ENCODE measurements at places on chromosomes 5 and 9.
A peak's percentile ranks its signal among the peaks of the same experiment; 100 is the strongest.

- no peak for DNase-seq
Measured at GRCh38 chr5:126801992-126802294, 25.0 kb downstream of the LMNB1 start.

GRCh38 chr9:126528111-126528510 is 85.6 kb upstream of the LMX1B start:
- DNase-seq: no peak

DNA sequence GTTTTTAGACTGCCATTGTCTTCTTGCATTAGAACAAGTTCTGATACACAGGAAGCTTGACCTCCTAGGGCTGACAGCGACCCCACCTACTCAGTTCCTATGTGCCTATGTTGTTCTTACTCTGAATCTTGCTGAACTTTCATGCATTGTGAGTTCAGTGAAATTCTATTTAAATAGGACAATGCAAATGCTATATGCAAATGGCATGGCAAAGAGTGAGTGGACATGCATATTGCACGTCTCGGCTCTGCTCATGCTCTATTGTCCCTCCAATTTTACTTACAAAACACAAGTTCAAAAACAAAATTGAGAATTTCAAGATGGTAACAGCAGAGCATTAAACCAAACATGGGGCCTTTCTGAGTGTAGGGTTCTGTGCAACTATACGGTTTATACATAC is 5.3 kb upstream of the DCP2 start:
- no peak for DNase-seq

DNA sequence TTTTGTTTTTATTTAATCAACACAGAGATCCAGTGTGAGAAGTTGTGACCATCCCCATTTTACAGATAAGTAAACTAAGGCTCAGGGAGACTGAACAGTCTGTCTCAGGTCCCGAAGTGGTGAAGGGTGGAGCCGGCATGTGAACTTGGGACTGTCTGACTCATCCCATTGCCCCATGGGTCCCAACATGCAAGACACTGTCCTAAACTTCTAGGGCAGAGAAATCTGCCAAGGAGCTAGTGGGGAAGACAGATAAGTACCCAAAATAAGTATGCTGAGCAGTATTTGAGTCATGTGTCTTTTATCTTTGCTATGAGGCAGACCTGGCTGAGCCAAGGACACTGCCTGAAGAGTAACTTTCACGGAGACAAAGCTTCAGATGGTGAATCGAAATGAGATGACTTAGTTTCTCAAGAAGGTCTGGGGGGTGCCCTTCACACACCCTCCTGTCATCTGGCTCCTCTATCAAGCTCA is 64.3 kb upstream of the SLC25A51 start:
- DNase-seq: no peak

GRCh38 chr9:7901621-7902020 is 102.0 kb upstream of the DMAC1 start:
- DNase-seq: no peak

- no peak for DNase-seq
Measured at GRCh38 chr5:66561256-66561990, 34.8 kb upstream of the MAST4 start.

- DNase-seq: no peak
Measured at GRCh38 chr9:6910497-6910896, 152.7 kb downstream of the KDM4C start.

DNA sequence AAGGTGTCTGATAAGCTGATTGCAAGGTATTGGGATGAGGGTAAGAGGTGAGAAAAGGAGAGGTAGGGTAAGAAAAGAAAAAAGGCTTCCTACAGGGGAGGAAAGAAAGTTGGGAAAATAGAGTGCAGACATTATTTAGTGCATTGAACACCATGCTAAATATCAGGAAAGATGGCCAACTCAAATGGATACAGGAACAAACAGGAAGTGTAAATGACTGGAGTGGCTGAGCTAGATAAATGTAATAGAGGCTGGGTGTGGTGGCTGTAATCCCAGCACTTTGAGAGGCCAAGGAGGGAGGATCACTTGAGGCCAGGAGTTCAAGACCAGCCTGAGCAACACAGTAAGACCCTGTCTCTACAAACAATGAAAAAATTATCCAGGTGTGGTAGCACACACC is 32.2 kb downstream of the OTP start:
- DNase-seq: no peak

GRCh38 chr5:138925090-138925635 is 50.0 kb upstream of the LRRTM2 start:
- DNase-seq: no peak

DNA sequence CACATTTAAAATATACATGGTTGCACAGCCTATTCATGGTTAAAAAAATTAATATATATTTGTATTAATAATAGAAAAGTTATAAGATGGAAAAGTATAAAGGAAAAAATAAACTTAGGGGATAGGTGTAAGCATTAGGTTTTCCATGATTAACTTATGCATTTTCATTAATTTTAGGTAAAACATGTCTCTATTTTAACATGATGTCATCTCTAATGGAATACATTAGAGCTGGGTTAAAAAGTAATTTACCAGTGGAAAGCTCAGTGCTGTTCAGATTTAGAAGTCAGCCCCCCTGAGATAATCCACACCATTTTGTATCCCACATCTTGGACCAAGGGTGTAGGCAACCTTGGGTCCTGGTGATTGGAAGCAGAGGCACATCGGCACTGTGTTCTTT is 49.7 kb downstream of the SNX24 start:
- no peak for DNase-seq

DNA sequence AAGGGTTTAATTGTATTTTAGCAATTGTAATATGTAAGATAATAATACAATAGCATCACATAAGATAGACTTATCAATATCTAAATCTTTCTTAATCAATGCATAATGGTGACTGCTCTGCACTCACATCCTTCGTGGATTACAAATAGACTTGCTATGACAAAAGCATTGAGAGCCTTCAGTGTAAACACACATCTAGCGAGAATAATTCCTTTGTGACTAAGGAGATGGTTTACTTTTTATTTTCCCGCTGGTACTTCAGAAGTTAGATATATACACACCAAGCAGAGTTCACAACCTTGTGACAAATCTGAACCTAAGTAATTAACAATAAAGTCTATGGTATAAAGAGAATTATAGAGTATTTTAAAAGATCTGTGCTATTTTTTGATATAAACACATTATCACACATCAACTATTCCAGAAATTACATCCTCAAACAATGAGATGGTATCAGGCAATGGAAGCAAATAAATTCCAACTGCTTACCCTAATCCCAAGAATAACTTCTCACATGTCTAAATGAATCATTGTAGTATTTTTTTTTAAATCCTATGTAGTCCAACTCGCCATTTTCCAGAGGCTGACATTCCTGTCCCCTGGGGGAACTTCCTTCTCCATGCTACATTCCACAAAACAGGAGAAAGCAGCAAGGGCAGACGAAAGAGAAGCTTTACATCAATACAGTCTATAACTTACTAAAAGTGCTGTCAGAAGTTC is 51.2 kb downstream of the MAPKAP1 start:
- DNase-seq: no peak

DNA sequence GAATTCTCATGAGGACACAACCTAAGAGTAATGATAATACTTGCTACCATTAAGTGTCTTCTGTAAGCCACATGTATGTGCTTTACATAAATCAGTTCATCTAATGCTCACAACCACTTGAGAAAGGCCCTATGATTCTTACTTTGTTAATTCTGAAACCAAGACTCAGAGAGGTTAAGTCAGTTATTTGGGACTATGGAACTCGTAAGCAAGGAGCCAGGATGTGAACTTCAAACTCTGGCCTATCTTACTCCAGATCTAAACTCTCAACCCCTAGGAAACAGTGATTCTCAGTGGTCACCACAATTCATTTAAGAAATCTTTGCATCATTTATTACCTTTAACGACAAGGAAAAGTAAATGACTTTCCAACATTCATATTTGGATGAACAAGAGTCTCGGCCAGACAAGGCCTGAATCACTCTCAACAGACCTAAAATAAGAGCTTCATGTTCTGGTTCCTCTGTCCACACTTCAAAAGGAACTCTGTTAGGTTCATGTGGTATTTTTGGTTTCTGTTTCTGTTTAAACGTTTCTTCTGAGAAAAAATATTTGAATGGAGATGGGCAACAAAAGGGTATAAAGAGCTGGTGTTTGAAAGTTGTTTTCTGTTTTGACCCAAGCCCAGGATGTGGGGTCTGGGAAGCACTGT is 104.8 kb downstream of the LPAR1 start:
- no peak for DNase-seq

DNA sequence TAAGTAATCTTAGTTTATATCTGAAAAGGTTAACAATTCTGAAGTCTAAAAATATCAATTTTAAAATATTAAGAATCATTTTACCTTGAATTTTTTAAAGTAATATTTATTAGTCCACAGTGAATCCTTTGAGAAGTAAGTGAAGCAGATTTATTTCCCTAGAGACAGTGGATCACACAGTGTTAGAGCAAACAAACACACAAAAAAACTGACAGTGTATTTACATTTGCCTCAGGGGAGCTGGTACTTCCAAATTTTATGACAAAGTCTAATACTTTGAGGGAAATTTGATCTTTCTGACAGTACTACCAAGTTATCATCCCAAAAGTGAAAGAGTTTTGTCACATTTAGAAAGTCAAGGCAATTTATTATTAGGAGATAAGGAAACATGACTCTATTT is 1750.6 kb upstream of the CDH9 start:
- DNase-seq: no peak

DNA sequence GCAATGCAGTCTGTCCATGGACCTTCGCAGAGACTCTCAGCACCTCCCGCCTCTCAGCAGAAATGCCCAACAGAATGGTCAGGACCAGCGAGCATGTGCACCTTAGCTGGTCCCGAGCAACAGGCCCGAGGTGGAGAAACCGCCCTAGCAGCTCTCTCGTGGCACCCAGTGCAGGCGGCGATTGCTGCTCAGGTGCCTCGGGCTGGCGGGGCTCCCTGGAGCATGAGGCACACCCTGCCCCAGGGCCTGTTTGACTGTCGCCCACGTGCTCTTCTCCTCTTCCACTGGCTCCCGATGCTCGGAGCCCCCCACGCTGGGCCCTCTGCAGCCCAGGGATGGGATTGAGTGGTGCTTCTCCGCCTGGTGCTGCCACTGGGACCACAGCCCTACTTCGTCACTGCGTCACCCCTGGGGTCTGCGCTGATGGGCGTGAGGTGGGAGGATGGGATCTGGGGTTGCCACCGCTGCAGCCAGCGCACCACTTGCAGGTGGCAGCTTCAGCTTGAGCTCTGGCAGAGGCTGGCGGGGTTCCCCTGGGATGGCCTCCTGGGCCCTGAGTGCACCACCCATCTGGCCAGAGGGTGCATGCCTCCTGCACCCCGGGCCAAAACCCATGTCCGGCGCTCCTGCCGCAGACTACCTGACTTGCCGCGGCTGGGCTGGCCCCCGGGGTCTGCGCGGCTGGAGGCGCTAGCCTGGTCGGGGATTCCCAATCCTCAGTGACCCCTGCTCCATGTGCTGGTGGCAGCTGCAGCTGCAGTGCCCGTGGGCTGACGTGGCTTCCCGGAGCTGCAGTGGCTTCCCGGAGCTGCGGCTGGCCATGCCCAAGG is 244.2 kb downstream of the FOXD4L6 start:
- DNase-seq: no peak

GRCh38 chr9:17810728-17811571 is 232.1 kb downstream of the SH3GL2 start:
- DNase-seq: peak; percentile 59

GRCh38 chr5:148798786-148799185 is 27.6 kb upstream of the ADRB2 start:
- no peak for DNase-seq

GRCh38 chr5:159680095-159680494 is 236.2 kb upstream of the ADRA1B start:
- no peak for DNase-seq

GRCh38 chr9:806285-807156 is 35.0 kb upstream of the DMRT1 start:
- peak; percentile 48 for DNase-seq

- DNase-seq: no peak
Measured at GRCh38 chr5:43232943-43233833, 41.2 kb downstream of the NIM1K start.

DNA sequence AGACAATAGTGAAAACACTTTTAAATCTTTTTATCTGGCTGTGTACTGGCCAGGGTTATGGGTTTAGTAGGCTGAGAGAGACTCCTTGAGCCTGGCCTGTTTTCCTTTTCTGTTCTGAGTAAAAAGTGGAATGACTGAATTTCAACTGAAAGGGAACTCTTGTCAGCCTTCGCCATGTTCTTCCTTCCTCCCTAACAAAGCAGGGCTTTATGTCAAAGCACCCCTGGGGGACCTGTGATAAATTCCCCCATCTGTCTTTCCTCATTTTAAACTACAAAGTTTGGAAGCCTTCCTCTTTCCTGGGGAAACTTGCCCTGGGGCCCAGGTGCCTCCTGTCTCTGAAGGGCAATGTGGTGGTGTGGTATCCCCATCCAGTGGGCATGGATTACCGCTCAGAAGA is 29.7 kb downstream of the LARP1 start:
- no peak for DNase-seq

GRCh38 chr9:136197084-136197875 is 7.6 kb downstream of the LHX3 start:
- no peak for DNase-seq

GRCh38 chr5:121432-121831 is 29.5 kb downstream of the PLEKHG4B start:
- no peak for DNase-seq

- peak; percentile 49 for DNase-seq
Measured at GRCh38 chr5:80184235-80185023, 71.4 kb downstream of the SERINC5 start.

- no peak for DNase-seq
Measured at GRCh38 chr5:159050316-159051143, 49.2 kb downstream of the EBF1 start.

DNA sequence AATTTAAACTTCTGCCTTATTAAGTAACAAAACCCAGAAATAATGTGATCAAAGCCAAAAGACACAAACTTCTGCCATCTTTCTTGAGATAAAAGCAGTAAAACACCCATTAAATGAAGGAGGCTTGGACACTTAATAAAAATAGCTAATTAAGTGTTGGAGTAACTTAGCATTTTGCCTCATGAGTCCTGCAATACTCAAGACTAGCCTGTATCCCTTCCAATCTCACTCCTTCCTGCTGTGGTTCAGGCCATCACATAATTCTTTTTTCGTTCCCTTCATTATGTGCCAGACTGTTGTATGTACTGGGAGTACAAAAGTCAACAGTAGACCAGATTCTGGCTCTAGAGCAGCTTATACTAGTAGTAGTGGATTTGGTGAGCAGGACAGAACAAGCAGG is 250.2 kb downstream of the NFIB start:
- DNase-seq: no peak

- DNase-seq: no peak
Measured at GRCh38 chr5:98840946-98841345, 67.5 kb downstream of the RGMB start.

Measured in NCI-H1694 (cell line).